ENCODE measurements at places on chromosomes 6 and 20.
A peak's percentile ranks its signal among the peaks of the same experiment; 100 is the strongest.

DNA sequence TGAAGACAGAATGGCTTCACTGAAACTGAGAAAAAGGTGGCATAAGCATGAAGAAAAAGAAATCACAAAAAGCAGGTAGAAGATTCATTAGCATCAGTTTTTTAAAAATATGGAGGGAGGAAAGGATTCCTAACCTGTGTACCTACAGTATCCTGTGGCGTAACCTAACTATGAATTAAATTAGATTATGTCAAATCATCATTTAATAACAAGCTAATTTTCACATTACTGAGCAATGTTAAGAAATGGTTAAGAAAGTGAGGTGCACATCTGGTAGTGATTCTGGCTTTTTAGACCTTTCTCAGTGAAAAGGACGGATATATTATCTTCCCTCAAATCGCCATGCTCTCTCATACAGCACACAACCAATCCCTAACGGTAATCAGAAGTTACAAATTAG, 12.5 kb downstream of the CD164 start:
- no peak for DNase-seq

DNA sequence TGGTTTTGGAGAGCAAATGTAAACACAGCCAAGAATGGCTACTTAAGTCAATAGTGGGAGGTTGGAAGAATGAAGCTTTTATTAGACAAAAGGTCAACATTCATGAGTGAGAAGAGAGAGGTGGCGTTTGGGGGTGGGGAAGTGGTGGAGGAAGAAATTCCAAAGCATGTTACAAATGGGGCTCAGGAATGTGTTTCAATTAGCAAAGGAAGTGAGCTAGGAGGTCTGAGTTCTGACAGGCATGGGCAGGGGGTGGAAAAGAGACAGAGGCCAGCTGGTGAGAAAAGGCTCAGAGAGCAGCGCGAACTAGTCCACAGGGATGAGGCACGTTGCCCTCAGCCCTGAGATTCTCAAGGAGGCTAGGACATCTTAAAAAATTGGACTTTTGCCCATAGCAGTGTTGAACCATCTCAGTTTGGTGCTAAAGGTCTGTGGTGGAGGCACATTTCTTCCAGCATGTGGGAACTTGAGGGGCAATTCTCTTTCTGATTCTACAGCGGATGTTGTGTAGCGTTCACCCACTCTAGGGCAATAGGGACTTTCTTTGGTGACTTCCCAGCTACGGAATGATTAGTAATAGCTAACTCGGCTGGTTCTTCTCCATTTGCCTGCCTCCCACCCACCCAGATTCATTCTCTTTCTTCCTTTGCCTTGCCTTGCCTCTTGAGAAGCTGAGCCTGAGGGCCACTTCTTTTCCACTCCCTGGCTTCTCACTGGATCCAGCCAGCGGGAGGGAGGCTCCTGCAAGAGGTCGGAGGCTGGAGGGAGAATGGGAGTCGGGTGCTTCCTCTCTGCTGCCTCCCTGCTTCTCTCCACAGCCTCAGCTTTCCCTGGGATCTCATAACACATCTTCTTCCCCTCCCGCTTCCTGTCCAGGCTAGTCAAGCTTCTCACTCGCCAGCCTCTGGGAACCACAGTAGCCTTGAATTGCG, 45.1 kb upstream of the NEDD9 start:
- DNase-seq, result peak; percentile 87

DNA sequence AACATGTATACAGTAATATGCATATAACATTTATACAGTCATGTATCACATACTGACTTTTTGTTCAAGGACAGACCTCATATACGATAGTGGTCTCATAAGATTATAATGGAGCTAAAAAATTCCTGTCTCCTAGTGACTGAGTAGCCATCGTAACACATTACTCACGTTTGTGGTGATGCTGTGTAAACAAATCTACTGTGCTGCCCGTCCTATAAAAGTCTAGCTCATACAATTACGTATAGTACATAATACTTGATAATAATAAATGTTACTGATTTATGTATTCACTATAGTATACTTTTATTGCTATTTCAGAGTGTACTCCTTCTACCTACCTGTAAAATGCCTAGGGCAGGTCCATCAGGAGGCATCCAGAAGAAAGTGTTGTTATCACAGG, 17.4 kb downstream of the SERAC1 start:
- DNase-seq, result no peak

- no peak for DNase-seq
These were observed 77.7 kb downstream of the CHD6 start for GRCh38 chr20:41540459-41540858.

DNA sequence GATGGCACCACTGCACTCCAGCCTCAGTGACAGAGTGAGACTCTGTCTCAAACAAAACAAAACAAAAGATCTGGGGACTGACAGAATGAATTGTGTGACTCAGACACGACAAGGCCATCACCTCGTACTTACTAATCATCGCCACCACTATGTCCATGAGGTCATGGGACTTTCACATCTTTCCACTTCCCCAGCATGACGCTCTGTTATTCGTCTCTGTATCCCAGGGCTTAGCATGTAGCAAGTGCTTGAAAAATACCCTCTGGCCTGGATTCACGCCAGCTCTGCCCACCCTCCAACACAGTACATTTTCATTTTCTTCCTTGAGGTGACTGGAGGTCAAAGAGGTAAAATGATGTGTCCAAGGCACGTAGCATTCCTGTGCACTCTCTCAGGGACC, 27.8 kb downstream of the FGD2 start:
- DNase-seq, result no peak

DNA sequence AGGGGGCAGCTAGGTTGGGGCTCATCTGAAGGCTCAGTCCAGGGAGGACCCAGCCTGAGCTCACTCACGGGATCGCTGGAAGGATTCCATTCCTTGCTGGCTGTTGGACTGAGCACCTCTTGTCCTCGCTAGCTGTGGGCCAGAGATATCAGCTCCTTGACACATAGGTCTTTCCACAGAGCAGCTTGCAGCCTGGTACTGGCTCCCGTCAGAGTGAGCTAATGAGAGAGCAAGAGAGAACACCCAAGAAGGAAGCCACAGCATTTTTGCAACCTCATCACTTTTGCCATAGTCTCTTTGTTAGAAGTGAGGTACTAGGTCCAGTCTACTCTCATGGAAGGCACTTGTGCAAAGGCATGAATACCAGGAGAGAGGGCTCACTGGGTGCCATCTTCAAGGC, 179.9 kb downstream of the CDC5L start:
- DNase-seq, result no peak

DNA sequence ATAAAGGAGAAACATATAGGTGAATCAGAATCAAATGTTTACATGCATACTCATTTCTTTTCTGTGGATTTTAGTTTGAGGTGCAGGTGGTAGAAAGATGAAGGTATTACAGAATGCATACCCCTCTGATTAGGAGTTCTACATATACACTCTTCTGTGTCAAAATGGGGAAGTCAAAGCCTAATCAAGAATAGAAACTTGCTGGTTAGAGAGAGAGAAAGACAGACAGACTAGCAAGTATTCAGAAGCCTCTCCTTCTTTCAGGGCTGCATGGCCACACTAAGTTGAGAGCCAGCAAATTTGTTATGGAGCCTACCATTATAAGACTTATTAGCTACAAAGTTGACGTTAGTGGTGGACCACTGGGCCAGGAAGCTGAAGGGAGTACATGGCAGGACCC, 358.3 kb upstream of the EYS start:
- DNase-seq, result no peak

DNA sequence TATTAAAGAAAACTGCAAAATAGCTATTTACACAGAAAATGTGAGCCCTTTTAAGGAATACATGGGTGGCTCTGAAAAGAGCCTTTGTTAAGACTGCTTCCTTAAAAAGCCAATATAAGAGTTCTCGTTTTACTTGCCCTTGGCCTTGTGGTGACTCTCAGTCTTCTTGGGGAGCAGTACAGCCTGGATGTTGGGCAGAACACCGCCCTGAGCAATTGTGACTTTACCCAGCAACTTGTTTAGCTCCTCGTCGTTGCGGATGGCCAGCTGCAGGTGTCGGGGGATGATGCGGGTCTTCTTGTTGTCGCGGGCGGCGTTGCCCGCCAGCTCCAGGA, 111.5 kb downstream of the HFE start:
- no peak for DNase-seq

DNA sequence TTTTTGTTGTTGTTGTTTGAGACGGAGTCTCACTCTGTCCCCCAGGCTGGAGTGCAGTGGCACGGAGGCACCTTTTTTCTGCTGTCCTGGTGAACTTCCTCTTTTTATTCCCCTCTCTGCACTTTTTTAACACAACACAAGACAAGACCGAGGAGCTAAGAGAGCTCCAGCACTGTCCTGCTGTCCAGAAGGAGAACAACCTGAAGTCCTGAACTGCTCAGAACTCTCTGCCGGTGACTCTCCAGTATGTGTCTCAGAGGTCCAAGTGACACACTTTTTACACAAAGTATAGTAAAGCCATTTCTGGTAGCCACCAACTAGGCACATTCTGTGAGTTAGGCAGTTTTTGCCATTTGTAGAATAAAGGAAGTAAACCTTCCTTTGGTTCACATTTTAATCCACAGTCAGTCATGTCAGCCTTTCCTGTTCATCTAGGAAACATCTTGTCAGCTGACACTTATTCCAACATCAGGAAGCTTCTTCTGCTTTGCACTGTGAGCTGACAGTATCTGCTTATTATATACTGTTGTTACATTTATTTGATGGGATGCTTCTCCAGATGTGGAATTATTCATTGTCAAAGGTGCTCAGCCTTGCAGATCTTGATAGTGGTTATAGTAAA, 28.1 kb upstream of the TXNDC5 start:
- no peak for DNase-seq

DNA sequence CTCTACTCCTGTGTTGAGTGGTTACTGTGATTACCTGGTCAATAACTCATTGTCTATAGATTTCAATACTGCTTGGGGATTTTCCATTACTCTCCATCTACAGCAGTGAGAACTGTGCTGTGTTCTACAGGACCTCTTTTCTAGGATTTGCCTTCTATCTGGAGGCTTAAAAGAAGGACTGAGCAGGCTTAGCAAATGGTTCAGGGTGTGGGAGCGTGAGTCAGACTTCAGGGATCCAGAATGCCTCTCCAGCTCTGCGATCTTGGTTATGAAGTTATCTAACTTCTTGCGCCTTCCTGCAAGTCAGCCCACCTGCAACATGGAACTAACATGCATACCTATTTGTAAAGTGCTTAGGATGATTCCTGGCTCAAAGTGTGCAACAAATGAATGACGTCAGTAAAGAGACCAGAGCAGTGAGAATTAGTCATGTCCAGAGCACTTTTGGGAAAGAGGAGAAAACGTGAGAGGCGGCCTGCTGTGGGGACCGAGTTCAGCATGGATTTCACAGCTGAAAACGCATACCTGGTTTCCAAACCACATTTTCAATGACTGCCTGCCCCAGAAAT, 610.1 kb upstream of the CDH4 start:
- no peak for DNase-seq

DNA sequence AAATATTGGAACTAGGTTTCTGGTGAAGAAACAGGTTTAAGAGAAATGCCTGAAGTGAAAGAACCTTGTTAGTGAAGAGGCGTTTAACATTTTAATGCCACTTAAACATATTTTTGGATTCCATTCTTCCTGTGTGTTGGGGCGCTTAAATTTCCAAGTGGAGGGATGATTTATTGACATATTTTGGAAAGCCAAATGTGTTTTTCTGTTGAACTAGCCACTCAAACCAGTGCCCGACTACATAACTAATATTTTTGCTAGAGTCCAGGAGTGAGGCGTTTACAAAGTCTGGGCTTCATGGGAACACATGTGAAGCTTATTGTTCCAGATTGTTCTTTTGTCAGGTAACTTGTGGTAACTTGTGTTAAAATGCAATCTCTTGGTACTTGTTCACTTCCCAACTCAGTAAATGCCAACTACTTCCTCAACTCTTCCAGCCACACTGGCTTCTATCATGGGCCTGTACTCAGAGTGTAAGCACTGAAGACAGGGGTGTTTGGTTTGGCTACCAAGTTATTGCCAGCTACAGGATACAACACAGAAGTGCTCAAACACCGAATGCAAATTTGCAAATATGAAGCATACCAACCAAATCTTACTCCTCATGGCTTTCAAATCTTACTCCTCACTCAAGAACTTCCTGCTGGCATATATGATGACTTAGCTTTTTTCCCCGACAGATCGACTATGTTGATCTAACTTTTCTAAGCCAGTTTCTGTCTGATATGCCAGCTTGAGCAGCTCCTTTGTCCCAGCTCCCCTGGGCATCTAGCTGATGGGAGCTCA, 2.0 kb upstream of the ZNFX1 start:
- DNase-seq, result no peak

- DNase-seq, result no peak
These were observed 21.6 kb downstream of the TTI1 start for GRCh38 chr20:38011696-38012095.

DNA sequence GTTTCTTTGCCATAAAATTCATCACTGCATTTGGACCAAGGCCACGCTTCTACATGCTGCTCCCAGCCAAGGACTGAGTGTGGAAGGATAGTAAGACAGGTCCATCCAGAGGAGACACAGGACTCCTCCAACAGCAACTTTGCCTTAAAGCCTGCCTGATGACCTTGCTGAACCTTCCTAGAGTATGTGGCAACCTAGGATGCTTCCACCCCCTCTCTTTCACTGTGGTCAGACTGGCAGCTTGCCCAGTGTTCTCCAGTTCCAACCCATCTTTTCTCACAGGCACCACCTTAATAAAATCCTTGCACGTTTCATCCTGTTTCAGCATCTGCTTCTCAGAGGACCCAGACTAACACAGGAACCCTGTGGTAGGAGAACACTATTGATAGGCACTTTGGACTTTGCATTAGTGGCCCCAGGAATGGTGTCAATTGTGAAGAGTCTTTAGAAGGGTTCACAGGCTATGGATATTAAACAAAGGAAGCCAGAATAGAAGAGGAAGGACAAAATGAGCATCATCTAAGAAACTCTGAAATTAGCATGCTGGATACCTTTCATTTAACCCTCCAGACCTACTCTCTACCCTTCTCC, 2.4 kb upstream of the PKHD1 start:
- DNase-seq, result no peak

DNA sequence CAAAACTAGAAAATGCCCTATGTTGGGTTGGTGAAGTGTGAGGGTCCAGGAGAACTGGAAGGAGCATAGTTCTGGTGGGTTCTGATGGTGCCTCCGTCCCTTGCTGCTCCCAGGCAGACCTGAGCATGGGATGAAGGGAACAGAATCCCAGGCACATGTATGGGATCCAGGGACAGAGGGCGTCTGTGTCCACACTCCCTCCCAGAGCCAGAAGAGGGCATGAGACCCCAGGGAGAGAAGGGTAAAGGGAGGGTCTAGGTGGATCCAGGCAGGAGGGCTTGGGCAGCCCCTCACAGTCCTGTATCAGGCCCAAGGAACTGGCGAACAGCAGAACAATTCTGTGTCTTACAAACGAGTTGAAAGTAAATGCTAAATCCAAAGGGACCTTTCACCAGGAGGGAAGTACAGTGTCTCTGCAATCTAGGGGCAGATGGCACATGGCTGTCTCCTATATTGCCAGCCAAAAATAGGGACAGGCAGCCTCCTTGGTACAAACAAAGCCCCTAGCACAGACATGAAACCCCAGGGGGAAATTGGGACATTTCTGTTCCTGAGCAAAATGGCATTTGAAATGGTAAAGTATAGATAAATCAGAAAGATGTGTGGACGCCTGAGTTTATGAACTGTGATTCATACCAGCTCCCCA, 2.5 kb upstream of the BPIFA1 start:
- DNase-seq, result no peak

- no peak for DNase-seq
These were observed 51.4 kb upstream of the EZR start for GRCh38 chr6:158870649-158870957.

GRCh38 chr20:13102237-13102636, 93.5 kb downstream of the SPTLC3 start:
- DNase-seq, result no peak

- DNase-seq, result peak; percentile 16
These were observed 39.2 kb upstream of the HDDC2 start for GRCh38 chr6:125340991-125341390.
